ENCODE measurements at places on chromosomes 12 and 14.

GRCh38 chr14:49688701-49689030 lies 652 bp upstream of the POLE2 start:
- no peak for DNase-seq

DNA sequence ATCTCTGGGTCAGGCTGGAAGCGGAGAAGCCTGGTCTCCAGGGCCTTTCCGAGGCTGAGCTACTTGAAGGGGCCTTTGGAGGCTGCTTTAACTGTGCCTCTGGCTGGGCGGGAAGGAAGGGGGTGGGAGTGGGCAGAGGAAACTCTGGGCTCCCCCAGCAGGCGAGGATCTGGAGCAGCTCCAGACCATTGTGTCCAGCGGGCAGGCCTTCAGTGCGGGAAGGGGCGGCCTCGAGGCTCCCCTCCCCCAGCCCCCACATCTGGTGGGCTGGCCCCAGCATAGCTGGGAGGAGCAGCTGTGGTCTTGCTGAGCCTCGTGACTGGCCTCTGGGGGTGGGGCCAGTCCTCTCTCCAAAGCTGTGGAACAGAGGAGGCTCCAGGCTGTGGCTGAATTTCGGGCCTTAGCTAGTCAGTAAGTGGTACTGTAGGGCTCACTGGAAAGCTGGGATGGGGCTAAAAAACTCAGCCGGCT lies 3.4 kb downstream of the TAMALIN start:
- no peak for DNase-seq

GRCh38 chr12:49643961-49644619 lies 20.7 kb downstream of the PRPF40B start:
- no peak for DNase-seq

DNA sequence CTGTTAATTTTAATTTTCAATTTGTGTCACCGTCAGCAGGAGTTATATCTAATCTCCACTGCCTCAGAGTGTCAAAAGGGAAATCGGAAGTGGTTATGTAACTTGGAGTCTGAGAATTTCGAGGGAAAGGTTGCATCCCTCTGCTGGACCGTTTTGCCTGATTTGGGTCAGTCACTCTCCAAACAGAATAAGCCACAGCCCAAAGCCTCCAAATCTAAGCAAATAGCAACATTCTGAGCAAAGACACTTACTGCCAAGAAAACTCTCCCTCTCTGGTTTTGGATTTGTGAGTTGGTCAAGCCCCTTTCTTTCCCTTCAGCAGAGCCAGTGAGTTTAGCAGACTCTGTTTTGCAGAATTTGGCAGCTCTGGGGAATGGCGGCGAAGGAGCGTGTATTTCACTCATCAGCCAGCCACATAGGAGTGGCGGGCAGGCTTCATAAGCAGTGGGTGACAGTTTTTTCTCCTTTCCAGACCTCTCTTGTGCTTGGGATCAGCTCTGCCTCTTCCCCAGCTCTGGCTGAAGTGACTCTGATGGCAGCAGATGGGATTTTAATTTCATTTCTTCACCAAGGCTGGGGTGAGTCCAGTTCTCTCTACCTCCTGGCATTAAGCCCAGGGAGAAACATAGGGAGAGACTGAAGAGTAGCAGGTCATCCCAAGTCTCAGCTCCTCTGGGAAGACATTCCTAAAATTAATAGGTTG lies 218.7 kb upstream of the NOS1 start:
- DNase-seq = no peak

DNA sequence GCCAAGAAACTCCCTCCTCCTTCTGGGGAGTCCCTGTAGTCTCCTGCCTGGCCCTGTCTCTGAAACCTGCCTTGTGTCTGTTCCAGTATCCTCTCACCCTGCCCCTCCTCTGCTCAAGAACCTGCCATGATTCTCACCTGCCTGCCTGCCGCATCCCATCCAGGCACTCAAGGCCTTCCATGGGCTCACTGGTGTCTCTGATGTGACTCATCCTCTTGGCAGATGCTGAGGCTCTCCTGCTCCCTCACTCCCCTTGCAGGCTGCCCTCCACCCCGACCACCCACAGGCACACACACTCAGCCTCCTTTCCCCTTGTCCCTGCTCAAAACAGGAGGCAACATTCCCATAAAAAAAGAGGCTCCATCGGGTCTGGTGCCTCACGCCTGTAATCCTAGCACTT lies 5.8 kb upstream of the BEGAIN start:
- DNase-seq = no peak

DNA sequence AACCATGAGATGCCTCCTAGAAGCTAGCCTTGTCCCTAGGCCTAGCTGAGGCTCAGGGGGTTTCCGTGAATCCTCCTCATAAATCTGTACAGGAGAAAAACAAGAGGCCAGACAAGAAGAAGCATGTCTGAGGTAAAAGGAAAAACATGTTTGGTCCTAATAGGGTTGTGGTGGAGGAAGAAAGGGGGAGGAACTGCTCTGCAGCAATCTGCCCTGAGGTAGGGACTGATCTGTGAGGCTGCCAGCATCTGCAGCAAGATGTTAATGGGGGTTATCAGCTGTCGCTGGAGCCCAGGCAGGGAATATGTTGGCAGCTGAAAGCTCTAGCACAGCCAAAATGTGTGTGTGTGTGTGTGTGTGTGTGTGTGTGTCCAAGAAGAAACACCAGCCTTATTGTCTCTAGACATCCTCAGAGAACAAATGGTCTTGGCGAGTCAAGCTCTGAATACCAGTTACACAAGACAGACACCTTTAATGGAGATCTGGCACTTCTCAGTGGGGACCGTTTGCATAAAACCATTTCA lies 218.5 kb downstream of the NUAK1 start:
- no peak for DNase-seq

DNA sequence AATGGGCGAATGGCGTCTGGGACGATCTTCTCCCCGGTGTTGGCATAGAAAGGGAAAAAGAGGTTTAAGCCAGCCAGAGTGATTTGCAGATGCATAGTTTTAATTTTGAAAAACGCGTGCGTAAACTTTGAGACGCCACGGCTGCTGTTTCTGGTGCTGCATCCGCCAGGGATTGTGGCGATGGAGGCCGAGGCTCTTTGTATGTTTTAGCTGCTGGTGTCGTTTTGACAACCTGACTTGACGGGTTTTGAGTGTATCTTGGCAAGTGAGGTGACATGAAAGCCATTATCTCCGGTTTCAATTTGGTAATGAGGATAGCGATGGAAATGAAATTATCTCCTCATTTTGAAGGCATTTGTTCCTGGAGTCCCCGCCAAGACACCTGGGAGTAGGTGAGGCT lies 1.6 kb downstream of the PTGDR start:
- DNase-seq = no peak

GRCh38 chr12:25362646-25363045 lies 111.9 kb upstream of the KRAS start:
- DNase-seq = no peak

DNA sequence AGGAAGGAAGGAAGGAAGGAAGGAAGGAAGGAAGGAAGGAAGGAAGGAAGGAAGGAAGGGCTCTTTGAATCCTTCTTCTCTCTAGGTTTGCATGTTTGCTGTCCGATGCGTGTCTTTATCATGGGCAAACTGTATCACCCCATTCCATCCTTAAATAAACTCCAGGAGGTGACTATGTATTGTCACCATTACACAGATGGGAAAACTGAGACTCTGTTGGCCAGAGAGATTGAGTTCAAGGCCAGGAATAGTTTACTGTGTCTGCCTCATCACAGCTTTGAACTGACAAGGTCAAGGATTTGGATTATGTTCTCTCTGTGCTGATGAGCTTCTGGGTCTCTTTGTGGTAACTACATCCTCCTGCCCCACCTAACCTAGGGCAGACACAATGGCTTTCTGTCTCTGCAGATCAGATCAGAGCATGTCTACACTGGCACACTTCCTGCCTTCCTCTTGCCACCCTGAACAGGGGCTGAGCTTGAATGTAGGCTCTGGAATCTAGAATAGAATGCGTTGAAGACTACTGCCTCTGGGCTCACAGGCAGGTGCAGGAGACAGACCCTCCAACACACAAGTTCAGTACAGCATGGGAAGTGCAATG lies 78.9 kb upstream of the MAP1LC3B2 start:
- no peak for DNase-seq

GRCh38 chr12:96034621-96035282 lies 635 bp downstream of the LTA4H start:
- DNase-seq = no peak

GRCh38 chr14:75279763-75280290 lies 1.2 kb downstream of the FOS start:
- no peak for DNase-seq

DNA sequence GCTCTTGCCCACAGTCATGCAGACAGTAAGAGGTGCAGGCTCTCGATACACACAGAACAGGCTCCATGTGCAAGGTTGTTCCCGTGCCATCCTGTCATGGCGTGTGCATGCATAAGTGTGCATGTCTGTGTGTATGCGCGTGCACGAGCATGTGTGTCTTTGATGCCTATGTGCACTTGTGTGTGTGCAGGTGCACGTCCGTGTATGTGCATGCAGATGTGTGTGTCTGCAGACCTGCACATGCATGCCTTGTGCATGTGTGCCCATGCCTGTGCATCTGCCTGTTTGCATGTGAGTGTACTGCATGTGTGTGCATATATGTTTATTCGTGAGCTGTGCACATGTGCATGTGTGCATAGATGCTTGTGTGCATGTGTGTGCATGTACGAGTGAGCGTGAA lies 309.8 kb downstream of the TMEM121 start:
- DNase-seq = no peak

DNA sequence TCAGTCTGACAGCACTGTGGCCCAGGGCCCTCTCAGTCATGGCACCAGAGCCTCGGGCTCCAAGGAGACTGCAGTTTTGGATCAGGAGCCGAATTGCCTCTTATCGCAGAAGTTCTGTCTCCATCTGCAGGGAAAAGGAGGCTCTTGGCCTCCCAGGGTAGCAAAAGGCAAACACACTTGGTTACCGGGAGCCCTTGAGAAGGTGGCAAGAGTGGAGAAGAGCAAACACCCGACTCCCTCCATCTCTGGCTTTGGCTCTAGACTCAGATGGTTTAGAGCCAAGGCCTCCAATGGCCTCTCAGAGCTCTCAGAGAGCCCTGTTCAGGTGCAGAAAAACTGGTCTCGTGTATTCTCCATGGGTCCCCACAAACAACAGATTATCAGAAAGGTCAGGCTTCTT lies 44.6 kb downstream of the NINJ2 start:
- DNase-seq = no peak

DNA sequence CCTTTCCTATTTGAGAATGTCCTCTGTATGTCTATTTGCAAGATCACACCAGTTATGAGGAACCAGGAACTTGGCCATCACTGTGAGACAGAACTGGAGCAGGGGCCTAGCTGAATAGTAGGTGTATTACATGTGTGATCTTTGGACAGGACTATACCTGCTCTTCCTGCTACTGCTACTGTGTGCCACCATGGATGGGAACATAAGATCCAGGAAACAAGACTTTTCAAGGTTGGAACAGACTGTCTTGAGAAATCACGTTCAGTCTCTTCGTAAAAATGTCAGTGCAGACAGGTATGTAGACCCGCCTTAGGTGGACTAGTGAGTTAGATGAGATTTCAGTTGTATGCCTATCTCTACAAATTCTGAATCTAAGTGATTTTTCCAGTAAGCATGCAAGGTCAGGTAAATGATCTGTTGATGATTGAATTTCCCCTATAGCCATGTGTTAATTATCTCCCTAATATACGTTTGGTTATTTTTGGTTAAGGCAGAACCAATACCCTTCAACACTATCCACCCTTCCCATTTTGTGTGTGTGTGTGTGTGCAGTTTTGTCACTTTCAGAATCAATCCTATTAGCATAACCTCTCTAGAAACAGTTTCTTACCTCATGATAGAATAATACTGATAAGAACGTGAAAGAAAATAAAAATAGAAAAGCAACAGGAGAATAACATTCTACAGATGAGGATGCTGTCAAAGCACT lies 7.1 kb downstream of the A2M start:
- no peak for DNase-seq

DNA sequence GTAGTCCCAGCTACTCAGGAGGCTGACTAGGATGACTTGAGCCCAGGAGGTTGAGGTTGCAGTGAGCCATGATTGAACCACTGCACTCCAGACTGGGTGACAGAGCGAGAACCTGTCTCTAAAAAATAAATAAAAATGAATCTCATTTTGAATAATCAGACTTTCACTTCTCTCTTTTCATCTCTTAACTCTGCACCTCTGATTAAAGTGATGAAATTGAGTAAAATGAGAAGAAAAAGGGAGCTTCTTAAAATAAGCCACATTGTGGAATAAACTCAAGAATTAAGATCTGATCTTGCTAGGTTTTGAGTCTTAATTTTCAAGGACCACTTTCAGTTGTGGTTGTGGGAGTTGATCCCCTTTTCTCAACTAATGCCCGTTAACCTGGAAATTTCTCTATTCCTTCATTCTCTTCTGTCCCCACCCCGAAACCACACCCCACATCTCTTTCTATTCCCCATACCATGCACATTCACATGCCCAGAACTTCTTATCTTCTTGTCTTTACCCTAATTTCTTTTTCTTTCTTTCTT lies 70.9 kb upstream of the ETV6 start:
- DNase-seq = no peak

GRCh38 chr14:55720796-55721195 lies 140.8 kb downstream of the KTN1 start:
- DNase-seq = no peak

DNA sequence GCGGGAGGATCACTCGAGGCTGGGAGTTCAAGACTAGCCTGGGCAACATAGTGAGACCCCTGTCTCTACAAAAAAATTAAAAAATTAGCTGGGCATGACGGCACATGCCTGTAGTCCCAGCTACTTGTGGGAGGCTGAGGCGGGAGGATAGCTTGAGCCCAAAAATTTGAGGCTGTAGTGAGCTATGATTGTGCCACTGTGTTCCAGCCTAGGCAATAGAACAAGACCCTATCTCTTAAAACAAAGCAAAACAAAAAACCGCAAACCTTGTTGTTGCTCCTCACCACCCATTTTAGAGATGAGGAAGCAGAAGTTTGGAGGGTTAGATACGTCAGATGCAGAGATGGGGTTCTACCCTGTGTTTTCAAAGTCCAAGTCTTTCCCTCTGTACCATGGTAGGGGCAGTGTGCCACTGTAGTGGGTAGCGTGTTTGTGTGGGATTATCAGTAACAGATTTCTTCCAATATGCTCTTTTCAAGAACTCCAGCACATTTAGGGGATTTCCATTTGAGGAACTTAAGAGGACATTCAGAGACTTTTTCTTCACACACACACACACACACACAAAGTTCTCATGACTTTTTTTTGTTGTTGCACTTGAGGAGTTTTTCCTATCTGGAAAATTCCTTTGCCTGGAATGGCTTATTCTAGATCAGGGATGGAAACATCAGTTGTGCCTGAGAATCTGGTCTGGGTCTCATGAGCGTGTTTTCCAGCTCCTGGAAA lies 186.5 kb downstream of the CHST11 start:
- no peak for DNase-seq

DNA sequence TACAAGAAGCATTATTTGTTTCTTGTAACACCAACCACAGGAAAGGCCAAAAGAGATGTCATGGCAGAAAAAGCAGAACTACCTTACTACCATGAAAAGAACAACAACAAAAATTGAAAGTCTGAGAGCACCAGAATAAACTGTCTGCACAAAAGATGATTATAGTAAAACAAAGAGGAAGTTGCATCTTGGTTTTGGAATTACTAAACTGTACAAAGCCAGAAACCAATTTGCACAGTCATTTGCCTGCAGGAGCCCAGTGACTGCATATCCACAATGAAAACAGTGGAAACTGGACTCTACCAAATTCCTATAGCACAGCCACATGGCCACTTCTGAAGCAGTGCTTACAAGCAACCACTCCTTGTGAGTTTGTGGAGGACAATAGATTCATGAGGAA lies 276.2 kb downstream of the SSPN start:
- DNase-seq = peak; percentile 17

GRCh38 chr12:20260851-20261250 lies 107.5 kb upstream of the PDE3A start:
- DNase-seq = no peak
